ENCODE measurements at places on chromosomes 11 and 22.
A peak's percentile ranks its signal among the peaks of the same experiment; 100 is the strongest.

DNA sequence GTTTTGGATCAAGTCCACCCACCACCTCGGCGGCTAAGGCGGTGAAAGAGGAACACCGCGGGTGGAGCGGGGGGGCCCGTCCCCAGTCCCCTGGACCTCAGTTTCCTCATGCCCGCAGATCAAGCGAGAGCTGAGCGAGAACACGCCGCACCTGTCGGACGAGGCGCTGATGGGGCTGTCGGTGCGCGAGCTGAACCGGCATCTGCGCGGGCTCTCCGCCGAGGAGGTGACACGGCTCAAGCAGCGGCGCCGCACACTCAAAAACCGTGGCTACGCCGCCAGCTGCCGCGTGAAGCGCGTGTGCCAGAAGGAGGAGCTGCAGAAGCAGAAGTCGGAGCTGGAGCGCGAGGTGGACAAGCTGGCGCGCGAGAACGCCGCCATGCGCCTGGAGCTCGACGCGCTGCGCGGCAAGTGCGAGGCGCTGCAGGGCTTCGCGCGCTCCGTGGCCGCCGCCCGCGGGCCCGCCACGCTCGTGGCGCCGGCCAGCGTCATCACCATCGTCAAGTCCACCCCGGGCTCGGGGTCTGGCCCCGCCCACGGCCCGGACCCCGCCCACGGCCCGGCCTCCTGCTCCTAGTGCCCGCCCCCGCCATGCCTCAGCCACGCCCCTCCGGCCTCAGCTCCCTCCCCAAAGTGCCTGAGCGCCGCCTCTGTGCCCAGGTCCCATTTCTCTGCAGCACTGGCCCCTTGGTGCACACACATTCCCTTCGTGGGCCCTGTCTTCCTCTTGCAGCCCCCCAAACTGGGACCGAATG is 12.7 kb downstream of the MAFF start:
- DNase-seq, result peak; percentile 59

GRCh38 chr11:36356201-36356600 is 60.1 kb downstream of the PRR5L start:
- DNase-seq, result no peak

DNA sequence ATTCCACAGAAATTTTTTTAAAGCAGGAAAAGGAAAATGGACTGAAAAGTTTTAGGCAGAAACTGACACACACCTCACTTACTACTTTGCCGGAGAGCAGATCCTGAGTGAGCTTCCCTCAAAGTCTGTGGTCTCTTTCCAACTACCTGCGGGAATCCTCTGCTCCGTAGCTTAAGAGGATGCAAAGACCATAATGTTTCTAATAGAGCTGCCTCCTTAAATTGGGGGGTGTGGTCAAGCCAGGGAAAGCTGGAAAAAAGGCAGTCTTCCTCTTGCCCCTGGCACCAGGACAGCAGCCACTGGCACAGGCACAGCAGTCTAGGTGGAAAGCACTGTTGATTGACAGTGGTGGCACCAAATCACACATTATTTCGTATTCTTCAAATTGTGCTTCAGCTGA is at the start of gene ETS1:
Gene ETS1 (minus strand): TSS at position 144 of the 400 bp plus-strand sequence. CDS start 14,428 bp downstream, outside the sequence.
- DNase-seq, result no peak

DNA sequence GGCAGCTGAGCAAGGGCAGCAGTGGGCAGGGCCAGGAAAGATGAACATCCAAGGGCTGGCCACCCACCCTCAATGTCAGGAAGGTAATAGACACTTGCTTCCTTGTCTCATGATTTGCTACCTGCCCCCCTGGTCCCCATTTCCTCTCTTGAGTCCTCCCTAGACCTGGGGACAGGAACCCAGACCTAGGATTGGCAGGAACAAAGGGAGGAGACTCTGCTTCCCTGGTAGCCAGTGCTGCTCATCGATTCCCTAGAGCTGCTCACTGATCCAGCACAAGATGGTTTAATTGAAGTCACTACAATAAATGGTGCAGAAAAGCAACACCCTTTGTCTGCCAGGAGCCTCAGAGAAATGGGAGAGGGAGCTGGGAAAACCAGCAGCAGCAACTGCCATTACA is 67.8 kb upstream of the CHST1 start:
- no peak for DNase-seq

GRCh38 chr11:93772123-93772522 is 12.0 kb upstream of the MED17 start:
- DNase-seq, result no peak

DNA sequence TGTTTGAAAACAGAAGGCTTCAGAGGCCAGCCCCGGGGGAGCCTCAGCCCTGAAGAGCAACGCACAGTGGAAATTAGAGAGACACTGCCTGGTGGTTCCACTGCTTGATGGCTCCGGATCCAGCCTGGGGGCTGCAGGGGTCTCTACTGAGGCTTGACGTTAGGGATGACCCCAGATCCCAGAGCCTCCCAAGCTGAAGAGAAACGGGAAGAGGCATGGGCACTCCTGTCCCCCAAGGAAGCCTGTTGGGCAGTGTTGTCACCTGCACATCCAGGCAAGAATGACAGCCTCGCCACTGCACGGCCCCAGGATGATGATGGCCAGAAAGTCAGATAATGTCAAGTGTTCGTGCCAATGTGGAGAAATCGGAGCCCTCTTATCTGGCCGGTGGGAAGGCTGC is 56.8 kb upstream of the FGF3 start:
- no peak for DNase-seq

DNA sequence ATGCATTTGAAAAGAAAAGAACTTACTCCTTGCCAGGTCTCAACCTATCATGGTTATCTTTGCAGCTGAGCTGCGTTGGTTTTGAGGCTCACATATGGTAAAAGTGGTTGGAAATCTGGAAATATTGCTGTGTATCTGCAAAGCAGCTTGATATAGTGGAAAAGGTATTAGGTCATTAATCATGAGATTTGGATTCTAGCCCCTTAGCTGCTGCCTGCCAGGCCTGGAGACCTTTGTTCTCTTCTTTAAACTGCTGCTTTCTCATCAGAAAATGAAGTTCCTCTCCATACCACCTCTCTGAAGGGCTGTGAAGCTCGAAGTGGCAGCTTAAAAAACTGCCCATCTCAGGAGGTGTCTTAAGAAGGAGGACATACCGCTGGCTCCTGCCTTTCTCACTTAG is 5.7 kb downstream of the PPARA start:
- no peak for DNase-seq

DNA sequence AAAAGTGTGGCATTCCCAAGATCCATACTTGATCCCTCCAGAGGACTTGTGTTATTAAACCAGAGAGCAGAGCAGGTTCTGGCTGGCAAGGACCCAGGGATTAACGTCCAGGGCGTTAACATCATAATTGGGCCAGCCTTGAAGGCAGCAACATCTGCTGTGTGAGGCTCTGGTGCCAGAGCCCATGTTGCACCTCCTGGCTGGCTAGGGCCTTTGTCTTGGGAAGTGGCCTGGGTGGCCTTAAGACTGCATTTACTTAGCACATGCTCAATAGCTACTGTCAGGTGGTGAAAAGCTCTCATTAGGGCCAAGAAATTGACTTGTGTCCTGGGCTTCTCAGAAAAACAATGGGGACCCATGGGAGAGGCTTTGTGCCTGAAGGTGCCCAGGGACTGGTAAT is 66.6 kb downstream of the CACNG2 start:
- DNase-seq, result no peak

DNA sequence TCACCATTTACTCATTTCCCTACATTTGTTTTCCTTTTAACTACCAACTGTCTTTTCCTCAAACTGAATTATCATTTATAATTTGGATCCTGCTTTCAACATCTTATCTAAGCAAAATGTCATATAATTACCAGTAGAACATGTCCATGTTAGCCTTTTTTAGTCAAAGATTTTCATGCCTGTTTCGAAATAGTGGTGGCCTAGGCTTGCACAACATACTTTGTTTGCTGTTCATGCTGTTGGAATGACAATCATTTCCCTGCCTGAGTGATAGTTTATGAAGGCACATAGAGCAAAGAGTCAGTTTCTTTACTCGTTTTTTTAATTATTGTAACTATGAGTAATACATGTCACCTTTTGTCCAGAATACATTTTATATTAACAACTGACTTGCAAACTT is 144.3 kb upstream of the ANO3 start:
- DNase-seq, result no peak

GRCh38 chr22:26045860-26046259 is 123.4 kb upstream of the SEZ6L start:
- DNase-seq, result no peak

GRCh38 chr11:68213135-68213515 is at the start of gene KMT5B:
TSS of gene KMT5B (minus strand) at chr11:68213296. CDS start at chr11:68190076, 23,220 bp downstream.
- DNase-seq, result peak; percentile 33

- no peak for DNase-seq
Measured at GRCh38 chr22:17739196-17739975, 34.9 kb downstream of the BID start.

GRCh38 chr11:99098751-99099150 is 78.0 kb downstream of the CNTN5 start:
- no peak for DNase-seq

GRCh38 chr22:22207845-22208564 is 36.6 kb upstream of the VPREB1 start:
- peak; percentile 65 for DNase-seq

- DNase-seq, result peak; percentile 67
Measured at GRCh38 chr11:66045177-66045639, 3.8 kb downstream of the GAL3ST3 start.

- DNase-seq, result no peak
Measured at GRCh38 chr11:73797457-73797856, 9.8 kb downstream of the MRPL48 start.

DNA sequence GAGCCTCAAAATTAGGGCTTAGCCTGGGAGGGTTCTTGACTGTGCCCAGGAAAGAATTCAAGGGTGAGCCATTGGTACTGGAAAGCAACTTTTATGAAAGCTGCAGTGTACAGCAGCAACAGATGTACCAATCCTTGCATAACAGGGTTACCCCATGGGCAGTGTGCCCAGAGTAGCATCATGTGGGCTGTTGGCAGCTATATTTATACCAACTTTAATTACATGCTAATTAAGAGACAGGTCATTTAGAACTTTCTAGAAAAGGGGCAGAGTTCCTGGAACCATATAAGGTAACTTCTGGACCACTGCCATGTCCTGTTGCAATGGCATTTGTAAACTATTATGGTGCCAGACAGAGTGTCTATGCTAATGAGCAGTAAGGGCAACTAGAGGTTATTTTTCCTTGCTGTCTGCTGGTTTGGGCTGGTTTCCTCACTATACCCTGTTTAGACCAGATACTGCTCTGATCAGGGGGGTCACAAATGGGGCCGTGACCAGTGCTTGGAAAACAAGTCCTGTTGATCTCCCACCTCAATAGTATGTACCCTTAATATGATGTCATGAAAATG is 1120.5 kb upstream of the RAG2 start:
- no peak for DNase-seq

DNA sequence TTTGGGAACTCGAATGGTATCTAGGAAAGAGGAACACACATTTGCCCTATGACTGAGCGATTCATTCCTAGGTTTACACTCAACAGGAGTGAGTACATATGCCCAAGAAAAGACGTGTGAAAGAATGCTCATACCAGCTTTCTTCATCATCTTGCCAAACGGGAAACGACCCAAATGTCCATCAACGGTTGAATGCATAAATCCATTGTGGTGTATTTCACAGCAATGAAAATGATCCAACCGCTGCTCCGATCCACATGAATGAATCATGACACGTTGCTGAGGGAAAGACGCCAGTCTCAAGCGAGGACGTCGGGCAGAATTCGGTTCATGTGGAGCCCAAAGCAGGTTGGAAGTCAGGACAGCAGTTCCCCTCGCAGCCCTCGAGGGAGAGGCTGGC is 71.5 kb downstream of the CYTH4 start:
- no peak for DNase-seq

- DNase-seq, result no peak
Measured at GRCh38 chr11:56404393-56404792, 8.1 kb upstream of the OR5AL1 start.

DNA sequence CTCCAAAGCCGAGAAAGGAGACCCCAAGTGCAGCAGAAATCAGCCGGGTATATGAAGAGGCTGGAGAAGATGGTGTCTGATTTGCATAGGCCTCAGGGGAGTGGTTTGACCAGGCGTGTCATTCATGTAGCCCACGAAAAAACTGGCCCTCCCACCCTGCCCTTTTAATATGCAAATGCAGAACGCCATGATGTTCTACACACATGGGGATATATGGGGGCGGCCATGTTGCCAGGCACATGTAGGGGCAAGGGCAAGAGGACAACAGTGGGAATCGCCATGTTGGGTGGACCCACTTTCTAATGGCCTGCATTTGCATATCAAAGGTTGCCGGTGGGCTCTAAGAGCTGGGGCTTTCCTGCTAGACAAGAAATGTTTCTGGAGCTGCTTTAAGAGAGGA is 86.4 kb downstream of the ISX start:
- no peak for DNase-seq

GRCh38 chr11:61577383-61578118 is 3.3 kb downstream of the SYT7 start:
- no peak for DNase-seq

DNA sequence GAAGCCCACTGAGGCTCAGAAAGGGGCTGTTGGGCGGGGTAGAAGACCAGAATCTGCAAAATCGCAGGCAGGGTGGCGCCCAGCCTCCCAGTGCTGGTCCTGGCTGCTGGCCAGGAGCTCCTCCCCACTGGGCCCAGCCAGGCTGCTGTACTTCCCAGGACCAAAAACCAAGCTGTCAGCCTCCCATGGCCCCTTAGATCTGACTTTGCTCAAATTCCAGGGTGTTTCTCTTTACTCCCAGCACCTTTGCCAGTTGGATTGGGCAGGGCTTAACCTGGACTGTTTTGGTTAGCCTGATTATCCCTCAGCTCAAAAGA is 44.2 kb upstream of the WEE1 start:
- DNase-seq, result no peak

- DNase-seq, result no peak
Measured at GRCh38 chr11:26719289-26719973, 2.4 kb downstream of the SLC5A12 start.

DNA sequence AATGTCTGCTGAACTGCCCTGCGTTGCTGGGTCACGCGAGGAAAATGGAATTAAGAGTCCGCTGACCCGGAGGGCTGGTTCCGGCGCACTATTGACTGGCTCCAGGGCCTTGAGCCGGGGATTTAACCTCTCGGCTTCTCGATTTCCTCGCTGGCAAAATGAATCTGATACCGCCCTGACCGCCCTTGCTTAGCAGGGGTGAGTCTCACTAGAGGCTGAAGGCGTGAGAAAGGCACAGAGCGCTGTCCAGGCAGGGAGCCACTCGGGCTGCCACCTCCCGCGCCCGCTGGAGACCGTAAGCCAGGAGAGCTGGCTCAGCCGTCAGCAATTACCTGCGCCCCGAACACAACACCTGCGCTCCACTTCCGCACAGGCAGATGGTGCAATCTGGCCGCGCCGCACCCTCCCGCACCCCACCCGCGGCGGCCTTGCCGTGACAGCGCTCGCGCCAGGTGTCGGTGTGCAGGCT is 65.6 kb downstream of the BUD13 start:
- no peak for DNase-seq

DNA sequence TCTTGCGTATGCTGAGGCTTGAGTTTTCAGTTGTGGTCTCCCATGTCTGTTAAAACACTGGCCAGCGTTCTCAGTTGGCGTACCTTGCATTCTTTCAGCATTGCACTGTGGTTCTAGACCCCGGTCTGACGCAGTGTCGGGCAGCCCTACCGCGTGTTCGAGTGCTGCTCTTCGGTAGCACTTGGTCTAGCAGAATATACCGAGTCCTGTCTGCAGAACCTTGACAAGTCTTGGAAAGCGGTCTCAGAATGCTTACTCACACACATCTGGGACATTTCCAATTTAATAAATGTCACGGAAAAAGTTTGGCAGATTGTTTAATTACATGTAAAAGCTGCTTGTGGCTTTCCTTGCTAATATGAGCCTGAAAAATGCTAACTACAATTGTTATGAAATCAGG is 32.6 kb downstream of the PPFIA1 start:
- no peak for DNase-seq

- DNase-seq, result no peak
Measured at GRCh38 chr11:126507646-126508045, 152.2 kb downstream of the ST3GAL4 start.

Measured in kidney capillary endothelial cell (primary cell).